ENCODE measurements at places on chromosomes 16 and 17.

- DNase-seq, result no peak
Measured at GRCh38 chr16:79401782-79402181, 198.8 kb downstream of the MAF start.

DNA sequence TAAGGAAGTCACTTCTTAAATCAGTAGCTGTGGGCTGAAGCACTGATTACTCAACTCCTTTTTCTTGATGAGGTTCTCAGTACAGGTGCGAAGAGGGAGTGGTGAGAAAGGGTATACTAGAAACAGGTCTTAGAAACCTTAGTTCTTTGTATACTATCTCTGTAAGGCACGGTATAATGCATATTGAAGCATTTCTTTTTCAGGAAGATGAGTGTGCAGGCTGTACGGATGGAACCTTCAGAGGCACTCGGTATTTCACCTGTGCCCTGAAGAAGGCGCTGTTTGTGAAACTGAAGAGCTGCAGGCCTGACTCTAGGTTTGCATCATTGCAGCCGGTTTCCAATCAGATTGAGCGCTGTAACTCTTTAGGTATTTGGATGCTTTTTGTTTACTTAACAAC lies 39.2 kb downstream of the CYLD start:
- peak; percentile 8 for DNase-seq

GRCh38 chr17:5378566-5379207 lies 40.8 kb downstream of the NUP88 start:
- no peak for DNase-seq

GRCh38 chr16:3520841-3521240 lies 20.0 kb downstream of the CLUAP1 start:
- no peak for DNase-seq

DNA sequence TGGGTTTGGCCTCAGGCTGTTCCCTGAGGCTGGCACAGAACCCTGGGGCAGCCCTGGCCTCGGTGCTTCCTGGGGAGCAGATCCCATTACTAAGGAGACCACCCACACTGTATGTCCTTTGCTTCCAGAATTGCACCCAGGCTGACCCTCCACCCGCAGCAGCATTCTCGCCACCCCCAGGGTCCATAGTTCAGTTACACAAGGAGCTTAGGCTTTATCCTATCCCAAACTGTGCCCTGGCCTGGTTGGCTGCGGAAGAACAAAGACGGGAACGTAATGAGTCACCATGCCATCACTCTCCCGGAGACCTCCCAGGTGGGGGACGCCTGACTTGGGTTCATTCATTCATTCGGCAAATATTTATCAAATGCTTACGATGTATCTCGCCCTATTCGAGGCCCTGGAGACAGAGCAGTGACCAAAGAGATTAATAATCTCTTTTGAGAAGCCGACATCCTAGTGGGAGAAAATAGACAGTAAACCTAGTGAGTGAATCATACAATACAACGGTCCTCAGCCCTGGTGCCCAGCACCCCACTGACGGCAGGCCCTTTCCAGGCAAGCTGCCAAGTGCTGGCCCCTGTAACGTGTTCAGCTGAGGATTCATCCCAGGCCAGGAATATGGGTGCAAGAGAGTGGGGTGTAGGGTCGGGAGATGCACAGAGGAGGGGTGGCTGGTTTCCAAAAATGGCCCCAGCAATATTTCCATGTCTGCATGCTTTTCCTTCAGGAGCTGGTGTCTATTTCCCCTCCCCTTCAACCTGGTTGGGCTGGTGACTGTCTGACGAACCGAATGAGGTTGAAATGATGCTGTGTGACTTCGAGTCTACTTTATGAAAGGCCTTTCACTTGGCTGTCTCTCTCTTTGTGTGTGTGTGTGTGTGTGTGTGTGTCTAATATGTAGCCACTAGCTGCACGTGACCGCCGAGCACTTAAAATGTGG lies 134.2 kb downstream of the MGAT5B start:
- peak; percentile 75 for DNase-seq

DNA sequence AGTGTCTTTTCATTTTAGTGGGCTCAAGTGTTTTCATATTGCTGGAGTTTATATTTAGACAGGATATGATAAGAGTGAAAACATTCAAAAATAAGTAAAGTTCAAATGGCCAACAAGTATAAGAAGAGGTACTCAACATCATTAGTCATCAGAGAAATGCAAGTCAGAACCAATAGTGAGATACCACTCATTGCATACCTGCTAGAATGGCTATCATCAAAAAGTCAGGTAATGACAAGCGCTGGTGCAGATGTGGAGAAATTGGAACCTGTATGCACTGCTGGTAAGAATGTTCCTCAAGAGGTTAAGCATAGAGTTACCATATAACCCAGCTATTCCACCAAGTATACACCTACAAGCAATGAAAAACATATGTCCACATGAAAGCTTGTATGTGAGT lies 87.8 kb downstream of the WNT3 start:
- no peak for DNase-seq

DNA sequence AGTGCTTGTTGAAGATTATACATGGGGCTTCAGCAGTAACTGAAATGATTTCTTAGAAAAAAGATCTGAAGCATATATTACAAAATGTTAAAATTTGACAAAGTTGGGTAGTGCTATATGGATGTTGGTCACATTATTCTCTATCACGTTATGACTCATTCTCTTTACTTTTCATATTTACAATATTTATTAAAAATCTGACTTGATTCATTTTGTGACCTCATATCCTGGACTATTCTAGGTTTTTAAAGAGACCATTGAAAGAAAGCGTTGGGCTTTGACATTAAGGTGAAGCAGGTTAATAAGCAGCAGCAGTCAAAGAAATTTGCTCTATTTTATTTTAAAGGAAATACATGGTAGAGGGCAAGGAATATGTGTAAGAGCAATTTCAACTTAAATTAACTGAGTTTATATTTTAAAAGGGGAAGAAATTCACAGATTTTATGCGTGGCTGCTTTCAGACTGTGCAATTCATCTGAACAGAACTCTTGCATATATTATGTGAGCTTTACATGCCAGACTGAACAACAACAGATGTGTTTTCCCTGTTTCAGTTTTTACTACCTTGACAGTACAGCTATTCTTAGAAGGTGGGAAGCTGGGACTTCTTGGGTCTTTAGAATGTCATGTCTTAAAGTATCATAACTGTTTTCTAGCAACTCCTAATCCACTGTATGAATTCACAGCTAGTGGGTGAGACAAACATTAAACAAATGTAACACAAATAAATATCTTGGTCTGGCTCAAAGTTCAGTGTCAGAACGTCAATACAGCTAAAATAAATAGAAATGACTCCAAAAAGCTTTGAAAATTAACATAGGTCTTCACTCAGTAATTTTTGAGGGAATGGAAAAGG lies 10.4 kb upstream of the FAM20A start:
- DNase-seq, result no peak

DNA sequence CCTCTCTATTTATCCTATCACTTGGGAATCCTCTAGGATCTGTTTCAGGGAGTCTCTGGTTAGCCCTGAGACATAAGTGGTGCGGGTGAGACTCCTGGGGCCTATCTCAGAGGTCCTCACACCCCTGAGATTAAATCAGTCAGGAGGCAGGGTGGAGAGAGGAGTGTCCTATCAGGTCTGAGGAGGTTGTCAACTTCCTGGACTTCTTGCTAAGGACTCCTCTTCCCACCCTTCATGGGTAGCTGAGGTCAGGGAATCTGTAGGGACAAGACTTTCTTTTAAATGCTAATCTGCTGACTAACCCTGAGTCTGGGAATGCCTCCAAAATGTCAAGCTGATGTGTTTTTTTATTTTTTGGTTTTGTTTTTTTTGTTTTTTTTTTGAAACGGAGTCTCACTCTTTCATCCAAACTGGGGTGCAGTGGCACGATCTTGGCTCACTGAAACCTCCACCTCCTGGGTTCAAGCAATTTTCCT lies 6.6 kb upstream of the ARMC5 start:
- DNase-seq, result peak; percentile 94

- DNase-seq, result no peak
Measured at GRCh38 chr17:52271781-52272180, 113.3 kb upstream of the CA10 start.

GRCh38 chr17:36846410-36847292 lies 90.6 kb upstream of the LHX1 start:
- no peak for DNase-seq

GRCh38 chr17:34447406-34447805 lies 84.4 kb upstream of the CCL1 start:
- no peak for DNase-seq

DNA sequence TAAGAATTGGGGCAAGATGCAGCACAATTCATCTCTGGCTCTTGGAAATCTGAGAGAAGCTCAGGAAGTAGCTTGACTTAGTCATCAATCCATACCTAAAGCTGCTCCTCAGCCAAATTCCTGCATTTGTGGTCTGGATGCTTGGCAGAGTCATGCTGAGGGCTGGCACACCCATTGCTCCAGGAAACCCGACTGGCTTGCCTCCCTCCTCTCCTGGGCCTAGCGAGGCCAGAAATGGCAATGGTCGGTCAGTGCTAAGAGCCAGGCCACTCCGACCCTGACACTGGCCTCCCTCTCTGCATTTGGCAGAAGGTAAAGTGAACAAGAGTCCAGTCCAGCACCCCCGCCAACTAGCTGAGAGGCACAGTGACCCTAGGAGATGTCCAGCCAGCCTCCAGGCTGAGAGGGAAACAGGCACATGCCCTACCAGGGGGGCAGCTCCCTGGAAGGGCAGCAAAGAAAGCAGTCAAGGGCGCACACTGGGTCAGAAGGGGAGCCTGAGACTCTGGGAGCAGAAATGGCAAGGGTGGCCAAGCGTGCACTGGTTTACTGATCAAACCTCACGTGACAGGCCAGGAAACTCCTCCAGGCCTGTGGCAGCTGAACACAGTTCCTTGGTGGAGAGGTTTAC lies 10.0 kb downstream of the POLDIP2 start:
- DNase-seq, result peak; percentile 90
